ENCODE measurements at places on chromosomes 4 and X.
A peak's percentile ranks its signal among the peaks of the same experiment; 100 is the strongest.

GRCh38 chrX:17805120-17805519, 56.0 kb downstream of the RAI2 start:
- no peak for DNase-seq

DNA sequence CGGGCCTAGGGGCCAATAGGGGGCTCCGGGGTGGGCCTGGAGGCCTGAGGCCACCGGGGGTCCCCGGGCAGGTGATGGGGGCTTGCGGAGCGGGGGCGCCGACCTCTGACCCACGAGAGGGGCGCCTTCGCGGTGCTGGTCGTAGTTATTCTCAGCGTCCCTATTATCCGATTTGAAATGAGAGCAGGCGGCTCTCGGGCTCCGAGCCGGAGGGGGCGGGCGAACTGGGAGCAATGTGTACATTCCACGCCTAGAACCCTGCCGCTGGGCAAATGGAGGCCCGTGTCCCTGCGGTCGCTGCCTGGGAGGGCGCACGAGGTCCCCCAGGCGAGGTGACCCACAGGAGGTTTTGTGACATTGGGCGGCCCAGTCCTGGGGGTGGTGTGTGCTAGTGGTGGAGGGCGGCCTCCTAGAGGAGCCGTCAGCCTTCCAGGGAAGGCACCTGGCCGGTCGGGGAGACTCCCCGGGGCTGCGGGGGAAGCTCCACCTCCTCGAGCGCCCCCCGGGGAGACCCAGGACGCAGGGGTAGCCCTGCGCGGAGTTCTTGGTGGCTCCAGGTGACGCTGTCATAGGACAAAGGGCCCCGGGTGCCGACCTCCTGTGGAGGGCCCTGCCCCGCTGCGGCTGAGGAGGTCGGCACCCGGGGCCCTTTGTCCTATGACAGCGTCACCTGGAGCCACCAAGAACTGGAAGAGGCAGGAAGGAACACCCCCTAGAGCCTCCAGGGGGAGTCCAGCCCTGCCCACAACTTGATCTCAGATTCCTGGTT, 102.6 kb upstream of the PRKX start:
- peak; percentile 11 for DNase-seq

- DNase-seq: no peak
Observed at GRCh38 chrX:15350329-15350996, 15.1 kb upstream of the PIGA start.

GRCh38 chr4:108900018-108900580, 137.2 kb upstream of the ETNPPL start:
- no peak for DNase-seq

DNA sequence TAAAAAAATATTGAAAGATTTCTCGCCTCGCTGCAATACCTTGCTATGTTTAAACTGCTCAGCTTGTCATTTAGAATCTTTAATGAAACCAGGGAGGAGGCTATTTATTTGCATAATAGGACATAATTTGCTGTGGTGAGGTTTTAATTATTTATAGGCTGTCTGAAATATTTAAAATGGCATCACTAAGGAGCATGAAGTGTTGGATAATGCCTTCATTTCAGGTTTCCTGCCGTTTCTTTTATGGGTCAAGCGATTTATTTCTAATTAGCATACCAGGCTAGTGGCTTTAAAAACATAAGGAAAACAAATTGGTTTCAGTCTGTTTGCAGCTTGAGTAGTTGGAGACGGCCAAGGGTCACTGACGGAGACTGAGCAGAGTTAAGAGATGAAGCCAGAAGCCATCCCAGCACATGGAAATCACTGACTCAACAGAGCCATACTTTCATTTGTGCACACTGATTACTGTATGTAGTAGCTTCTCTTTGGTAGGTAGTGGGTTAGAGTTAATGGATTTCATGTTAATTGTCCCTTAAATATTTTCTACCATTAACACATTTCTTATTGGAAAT, 1962.4 kb upstream of the TENM3 start:
- no peak for DNase-seq

GRCh38 chrX:151042842-151043241, 59.7 kb downstream of the HMGB3 start:
- DNase-seq: no peak

- no peak for DNase-seq
Observed at GRCh38 chr4:1661695-1662094, 22.4 kb downstream of the FAM53A start.

DNA sequence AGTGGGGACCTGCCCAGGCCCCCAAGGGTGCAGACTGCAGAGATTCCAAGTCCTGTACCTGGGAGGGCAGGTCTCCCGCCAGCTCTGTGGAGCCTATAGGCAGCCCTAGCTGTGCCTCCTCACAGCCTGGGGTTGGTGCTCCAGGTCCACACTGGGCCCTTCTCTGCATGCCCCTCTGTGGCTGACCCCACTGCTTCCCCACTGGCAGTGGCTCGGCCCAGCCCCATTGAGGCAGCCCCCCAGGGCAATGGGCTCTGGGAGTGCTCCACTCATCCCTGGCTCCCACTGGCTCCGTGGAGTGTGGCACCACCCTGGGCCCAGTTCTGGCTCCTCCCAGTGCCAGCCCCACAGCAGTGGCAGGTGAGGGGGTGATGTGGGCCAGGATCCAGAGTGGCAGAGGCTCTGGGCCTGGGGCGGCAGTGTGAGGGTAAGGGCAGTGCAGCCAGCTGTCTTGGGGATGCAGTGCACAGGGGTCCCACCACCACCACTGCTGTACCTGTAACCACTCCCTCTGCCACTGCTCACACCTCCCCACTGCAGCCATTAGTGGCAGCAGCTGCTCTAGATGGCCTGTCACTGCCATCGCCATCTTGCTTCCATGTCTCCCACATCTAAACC, 312.2 kb downstream of the GPM6A start:
- no peak for DNase-seq

GRCh38 chr4:105306820-105307219, 160.1 kb downstream of the TET2 start:
- DNase-seq: no peak

DNA sequence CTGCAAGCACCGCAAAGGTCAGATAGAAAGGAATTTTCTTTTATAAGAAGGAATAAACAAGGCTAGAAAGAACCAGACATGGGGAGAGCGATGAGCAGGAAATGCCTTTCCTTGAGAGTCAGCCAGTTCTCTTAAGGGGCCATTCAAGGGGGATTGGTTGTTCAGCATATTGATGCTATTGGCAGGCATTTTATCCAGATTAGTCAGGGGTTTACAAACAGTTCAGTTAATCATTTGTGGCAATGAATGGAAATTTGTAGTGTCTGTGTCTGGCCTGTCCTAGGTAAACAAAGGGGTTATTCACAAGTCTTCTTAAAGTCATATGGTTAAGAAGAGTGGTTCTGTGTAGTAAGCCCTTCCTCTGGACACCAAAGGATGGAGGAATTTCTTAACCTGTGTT, 184.7 kb upstream of the FRMPD4 start:
- no peak for DNase-seq

DNA sequence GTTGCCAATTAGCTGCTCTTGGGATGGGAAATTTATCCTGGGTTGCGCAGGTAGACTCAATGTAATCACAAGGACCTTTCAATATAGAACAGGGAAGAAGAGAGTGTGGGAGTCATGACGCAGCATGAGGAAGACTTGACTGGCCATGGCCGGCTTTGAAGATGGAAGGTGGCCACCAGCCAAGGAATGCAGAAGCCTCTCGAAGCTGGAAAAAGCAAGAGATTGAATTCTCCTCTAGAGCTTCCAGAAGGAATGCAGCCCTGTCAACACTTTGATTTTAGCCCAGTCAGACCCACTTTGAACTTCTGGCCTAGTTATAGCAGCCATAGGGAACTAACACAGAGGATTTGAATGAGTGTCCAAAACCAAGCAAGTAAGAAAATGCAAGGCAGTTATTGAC, 14.7 kb upstream of the SH3KBP1 start:
- DNase-seq: no peak

GRCh38 chrX:14729058-14729457, 143.8 kb downstream of the FANCB start:
- DNase-seq: no peak

- DNase-seq: no peak
Observed at GRCh38 chr4:114019276-114019968, 40.0 kb upstream of the ARSJ start.

DNA sequence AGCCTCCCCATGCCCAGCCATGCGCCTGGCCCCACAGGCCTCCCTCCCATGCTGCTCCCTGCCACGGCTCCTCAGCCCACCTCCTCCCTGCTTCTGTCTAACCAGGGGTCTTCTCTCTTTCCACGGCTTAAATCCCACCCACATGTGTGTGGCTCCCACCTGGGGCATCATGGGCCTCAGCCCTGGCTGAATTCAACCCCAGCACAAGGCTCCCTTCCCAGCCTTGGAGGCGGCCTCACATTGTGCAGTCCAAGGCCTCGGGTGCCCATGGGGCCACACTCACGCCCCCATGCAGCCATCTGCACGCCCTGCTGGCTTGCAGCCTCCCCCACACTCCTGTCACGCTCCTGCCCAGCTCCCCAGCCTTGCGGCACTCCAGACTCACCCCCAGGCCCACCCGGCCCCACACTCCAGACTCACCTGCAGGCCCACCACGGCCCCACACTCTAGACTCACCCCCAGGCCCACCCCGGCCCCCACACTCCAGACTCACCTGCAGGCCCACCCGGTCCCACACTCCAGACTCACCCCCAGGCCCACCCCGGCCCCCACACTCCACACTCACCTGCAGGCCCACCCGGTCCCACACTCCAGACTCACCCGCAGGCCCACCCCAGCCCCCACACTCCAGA, 27.0 kb downstream of the MAEA start:
- DNase-seq: no peak

- no peak for DNase-seq
Observed at GRCh38 chrX:96568071-96568470, 116.6 kb upstream of the DIAPH2 start.

- no peak for DNase-seq
Observed at GRCh38 chrX:70496491-70496890, 51.9 kb downstream of the DLG3 start.

DNA sequence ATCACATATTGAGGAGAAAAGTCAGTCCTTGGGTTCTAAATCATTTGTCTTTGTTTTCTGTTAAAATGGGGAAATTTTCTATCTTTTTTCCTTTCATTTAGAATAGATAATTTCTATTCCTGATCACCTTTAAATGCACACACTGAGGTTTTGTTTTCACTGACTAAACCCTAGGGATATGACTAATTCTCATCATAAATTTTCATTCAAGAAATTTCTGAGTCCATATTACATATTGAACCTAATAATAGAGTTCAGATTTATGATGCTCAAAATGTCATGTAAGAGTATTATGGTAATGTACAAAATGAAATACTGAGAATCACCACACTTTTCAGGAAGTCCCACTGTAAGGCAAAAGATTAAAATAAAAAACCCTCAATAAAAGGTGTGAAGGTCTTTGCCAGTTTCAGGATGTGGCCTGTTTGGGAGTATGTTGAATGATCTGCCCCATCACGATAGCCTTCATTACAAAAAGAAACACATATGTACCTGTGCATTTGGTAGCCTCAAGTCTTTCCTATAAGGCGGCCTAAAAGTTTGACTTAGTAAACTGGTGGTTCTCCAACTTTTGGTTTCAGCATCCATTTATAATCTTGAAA, 49.4 kb downstream of the LEF1 start:
- DNase-seq: no peak

GRCh38 chrX:107537815-107538214, 88.4 kb downstream of the FRMPD3 start:
- DNase-seq: no peak

DNA sequence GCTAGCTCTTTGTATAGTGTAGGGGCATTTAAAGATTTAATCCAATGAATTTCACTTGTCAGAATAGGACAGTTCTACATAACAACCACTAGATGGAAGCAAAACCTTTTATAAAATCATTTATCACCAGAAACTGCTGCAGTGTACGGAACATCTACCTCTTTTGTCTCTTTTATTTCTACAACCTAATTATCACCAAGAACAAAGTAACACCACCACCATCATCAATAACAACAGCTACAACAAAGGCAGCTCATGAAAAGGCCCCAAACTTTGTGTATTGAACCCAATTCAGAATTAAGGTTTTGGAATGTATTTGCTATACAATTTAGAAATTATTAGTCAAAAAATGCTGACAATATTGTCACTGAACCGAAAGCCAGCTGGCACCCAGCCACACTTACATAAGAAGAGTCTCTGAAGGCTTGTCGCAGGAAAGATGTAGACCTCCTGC, 260.9 kb upstream of the RPS6KA3 start:
- DNase-seq: no peak

DNA sequence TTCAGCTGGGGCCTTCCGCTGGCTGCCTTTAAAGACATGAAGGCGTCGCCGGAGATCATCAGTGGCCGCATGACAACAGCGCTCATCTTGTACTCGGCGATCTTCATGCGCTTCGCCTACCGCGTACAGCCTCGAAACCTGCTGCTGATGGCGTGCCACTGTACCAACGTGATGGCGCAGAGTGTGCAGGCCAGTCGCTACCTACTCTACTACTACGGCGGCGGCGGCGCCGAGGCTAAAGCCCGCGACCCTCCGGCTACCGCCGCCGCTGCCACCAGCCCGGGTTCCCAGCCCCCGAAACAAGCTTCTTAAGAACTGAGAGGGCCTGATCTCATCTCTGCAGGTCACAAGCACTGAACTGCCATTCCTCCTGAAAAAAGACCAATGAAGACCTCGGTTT, 437 bp downstream of the MPC1L start:
- DNase-seq: no peak

GRCh38 chr4:75599647-75600046, 30.7 kb downstream of the CDKL2 start:
- DNase-seq: no peak

DNA sequence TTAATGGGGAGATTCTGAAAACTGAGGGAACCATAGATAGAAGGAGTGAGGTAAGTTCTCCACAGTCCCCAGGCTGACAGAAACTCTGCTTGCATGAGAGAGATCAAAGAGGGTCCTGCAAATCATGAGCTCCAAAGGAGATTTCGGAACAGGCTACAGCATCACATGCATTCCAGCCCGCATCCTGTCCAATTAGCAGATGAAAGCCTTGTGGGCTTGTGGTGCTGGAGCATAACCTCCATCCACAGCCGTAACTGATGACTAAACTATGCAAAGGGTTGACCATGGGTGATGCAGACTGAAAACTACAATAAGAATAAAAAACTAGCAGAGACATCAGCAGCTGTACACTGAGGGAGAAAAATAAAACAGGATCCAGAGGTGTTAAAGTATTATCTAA, 654.5 kb downstream of the TLL1 start:
- no peak for DNase-seq

GRCh38 chr4:119209077-119209476, 3.4 kb upstream of the USP53 start:
- DNase-seq: no peak

GRCh38 chr4:14958436-14958835, 43.8 kb upstream of the CPEB2 start:
- DNase-seq: no peak

DNA sequence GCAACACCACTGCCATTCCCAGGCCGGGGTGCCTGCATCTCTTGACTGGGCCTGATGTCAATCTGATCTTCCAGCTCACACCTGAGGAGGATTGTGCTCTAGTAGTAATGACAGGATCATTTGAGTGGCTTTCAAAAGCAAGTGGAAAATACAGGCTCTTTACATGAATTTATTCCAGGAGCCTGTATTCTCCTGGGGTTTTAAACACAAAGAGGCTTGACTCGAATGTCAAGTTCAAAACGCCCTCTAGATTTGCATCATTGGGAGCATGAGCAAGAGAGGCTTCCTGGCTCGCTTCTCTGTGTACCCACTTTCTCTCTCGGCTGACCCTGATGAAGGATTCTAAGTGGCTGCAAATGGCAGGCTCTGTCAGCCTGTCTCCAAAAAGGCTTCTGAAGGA, 199.5 kb upstream of the PUDP start:
- DNase-seq: no peak

All from T-helper 22 cell (primary cell).